ENCODE measurements at places on chromosomes 5 and 9.

- no peak for DNase-seq
These were observed 149.9 kb downstream of the FAM114A2 start for GRCh38 chr5:153888781-153889180.

DNA sequence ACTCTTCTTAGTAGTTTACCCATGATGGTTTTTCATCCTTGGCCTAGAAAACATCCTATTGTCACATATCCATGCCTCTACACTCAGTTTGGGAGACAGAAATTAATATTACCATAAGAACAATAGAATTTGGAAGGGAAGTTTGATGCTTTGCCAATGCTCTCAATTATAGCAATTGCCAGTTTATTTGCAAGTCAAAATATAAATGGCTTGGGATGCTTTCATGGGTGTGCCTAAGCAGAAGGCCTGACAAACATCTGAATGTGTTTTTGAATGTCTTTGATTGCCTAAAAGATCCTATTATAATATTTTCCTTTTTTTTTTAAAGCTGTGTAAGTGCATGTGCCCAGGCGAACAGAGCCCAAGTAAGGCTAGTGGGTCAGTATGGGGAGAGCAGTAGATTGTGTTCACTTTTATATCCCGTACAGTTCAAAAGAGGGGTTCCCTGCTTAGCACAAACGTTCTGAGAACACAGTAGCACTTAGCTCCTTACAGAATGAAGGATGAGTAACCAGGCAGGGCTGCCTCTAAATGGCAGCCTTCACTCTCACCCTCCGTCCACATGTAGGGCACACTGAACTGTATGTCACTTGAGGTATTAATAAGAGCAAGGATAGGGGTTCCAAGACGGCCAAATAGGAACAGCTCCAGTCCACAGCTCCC is 56.0 kb upstream of the AGXT2 start:
- DNase-seq, result no peak

DNA sequence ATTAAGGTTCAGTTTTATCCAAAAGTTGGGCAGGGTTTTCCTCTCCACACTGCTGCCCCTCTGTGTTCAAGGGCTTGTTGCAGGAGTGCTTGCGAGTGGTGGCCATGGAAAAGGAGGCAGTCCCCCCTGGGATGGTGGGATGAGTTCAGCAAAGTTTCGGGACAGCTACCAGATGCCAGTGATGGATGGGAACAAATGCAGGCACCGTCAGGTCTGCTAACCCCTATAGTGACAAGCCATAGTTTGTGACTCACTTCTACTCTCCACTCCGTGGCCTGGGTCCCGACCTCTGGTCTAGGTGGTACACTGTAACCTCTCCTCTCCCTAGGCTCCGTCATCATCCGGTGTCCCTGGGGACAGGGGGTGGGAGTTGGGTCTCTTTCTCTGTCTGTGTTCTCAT is 3.8 kb upstream of the RNF14 start:
- no peak for DNase-seq

- DNase-seq, result no peak
These were observed 10.6 kb upstream of the AJM1 start for GRCh38 chr9:136831720-136832104.

- no peak for DNase-seq
These were observed 356.9 kb upstream of the WWC1 start for GRCh38 chr5:167934551-167934971.

GRCh38 chr5:150309101-150309885 is 6.6 kb upstream of the ARSI start:
- no peak for DNase-seq

DNA sequence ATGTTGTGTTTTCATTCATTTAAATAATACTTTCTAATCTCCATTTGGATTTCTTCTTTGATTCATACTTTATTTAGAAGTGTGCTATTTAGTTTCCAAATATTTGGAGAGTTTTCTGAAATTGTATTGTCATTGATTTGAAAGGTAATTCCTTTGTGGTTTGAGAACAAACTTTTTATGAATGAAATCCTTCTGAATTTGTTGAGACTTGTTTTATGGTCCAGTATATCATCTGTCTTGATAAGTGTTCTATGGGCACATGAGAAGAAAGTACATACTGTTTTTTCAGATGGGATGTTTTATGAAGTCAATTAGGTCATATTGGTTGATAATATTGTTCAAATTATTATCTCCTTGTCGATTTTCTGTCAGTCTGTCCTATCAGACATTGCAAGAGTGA is 953.8 kb downstream of the NR2F1-AS1 start:
- no peak for DNase-seq

- DNase-seq, result no peak
These were observed 30.8 kb downstream of the RASGRF2 start for GRCh38 chr5:80990971-80991370.

GRCh38 chr5:134000696-134001453 is 3.9 kb downstream of the VDAC1 start:
- no peak for DNase-seq

- no peak for DNase-seq
These were observed 21.9 kb downstream of the MACROH2A1 start for GRCh38 chr5:135376961-135377624.

DNA sequence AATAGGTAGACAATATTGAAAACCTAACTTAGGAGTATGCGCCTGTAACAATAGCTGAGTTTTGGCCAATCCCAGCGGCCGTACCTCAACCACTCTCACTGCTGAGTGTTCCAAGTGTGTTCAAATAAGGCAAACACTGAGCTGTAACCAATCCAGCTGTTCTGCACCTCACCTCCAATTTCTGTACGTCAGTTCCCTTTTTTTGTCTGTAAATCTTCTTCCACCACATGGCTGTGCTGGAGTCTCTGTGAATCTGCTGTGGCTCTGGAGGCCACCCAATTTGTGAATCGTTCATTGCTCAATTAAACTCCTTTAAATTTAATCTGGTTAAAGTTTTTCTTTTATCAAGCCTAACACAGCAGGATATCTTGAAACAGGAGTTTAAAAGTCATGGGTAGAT is 116.3 kb downstream of the SLC28A3 start:
- DNase-seq, result no peak

- DNase-seq, result no peak
These were observed 55.3 kb downstream of the IL33 start for GRCh38 chr9:6270896-6271295.

- no peak for DNase-seq
These were observed 511.6 kb upstream of the ZNF608 start for GRCh38 chr5:125257997-125258396.

GRCh38 chr5:160905285-160905684 is 53.3 kb upstream of the ATP10B start:
- DNase-seq, result no peak

- DNase-seq, result no peak
These were observed 24.6 kb downstream of the SMIM23 start for GRCh38 chr5:171810227-171810626.

DNA sequence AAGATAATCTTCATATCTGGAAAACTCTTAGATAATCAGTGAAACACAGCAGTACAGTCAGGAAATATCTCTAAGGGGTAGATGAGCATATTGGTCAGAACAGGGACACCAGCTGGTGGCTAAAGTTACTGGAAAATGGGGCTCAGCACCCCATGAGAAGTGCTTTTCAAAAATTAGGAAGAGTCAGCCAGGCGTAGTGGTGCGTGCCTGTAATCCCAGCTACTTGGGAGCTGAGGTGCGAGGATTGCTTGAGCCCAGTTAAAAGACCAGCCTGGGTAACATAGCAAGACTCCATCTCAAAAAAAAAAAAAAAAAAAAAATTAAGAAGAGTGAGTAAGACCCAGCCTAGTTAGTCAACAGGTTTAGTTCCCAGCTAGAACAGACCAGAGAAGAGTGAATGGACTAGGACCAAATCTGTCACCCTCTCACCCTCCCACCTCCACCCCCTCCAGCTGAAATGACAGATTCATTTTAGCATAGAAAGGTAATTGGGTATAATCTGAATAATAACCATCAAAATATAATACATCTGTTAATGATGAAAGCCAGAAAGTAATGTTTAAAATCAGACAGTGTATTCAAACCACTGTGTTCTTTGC is 120.9 kb downstream of the CDC42SE2 start:
- DNase-seq, result peak; percentile 51

DNA sequence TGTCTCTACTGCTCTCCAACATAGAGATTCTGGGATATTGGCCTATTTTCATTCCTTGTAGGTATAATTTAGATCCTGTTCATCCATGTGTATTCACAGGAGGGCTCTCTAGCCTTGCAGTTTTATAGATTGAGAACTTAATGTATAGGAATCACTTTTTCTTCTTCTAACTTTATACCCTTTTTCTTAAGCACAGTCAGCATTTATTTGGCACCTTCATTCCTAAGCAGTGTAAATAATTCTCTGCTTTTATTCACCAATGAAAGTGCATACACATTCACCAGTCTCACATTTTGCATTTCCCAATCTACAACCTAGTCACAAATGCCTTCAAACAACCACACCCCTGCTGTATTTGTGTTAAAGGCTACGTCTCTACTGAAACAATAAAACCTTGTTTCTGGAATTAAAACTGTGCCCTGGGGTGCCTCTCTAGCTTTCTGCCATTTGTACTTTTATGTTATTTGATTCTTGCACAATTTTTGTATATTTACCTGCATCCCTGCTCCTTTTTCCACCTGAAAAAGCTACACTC is 49.3 kb downstream of the NREP start:
- DNase-seq, result no peak

DNA sequence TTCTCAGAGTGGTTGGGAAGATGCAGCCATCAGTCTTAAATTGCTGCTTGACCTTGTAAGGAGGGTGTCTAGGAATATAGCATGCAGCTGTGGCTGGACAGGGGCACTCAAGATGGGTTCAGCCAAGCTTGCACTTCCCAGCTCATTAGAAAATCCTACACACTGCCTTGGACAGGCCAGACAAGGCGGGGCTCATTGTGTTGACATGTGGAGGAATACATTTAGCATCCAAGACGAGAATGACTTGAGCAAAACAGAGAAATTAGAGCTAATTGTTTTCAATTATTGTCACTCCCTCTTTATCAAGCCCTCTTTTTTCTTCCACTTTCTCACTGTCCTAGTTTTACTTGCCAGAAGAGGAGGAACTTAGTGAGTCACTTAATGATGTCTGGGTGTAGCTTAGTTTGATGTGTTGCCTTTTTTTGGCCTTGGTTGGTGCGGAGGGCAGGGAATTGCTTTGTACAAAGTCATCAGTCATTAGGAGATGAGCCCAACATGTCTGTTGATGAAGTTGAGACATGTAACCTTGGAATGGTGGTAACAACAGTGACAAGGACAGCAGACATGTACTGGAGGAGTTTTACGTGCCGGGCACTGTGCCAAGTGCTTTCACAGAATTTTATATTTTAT is 1219.3 kb upstream of the WWC1 start:
- no peak for DNase-seq

DNA sequence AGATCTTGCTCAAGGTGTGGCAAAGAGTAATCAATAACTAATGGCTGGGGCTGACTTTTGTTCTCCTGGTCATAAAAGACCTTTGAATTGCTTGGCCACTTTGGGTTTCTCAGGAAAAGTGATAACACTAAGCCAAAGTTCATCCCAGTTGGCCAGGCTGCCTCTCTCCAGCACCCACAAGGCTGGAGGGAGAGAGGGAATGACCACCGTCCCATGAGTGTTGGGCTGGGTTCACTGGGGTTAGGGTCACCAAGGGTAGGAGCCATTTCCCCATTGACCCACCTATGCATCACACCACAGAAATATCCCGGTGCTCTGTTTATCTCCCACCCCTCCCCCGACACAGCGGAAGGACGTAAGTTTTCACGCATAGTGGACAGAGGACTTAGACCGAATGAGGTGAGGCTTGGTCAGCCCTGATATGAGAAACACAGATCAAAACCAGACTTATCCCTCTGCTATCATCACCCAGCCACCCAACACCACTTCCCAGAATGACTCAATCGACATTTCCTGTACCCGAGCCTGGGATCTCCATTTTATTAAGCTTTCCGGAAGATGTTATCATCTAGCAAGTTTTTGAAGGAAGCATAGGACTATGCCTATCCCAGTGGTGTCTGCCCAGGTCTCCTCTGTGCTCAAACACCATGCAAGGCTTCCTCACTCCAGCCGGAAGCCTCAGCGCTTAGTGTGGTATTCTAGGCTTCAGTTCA is 27.0 kb upstream of the PPARGC1B start:
- DNase-seq, result no peak

GRCh38 chr9:128021098-128021497 is 40.3 kb upstream of the EEIG1 start:
- DNase-seq, result no peak

DNA sequence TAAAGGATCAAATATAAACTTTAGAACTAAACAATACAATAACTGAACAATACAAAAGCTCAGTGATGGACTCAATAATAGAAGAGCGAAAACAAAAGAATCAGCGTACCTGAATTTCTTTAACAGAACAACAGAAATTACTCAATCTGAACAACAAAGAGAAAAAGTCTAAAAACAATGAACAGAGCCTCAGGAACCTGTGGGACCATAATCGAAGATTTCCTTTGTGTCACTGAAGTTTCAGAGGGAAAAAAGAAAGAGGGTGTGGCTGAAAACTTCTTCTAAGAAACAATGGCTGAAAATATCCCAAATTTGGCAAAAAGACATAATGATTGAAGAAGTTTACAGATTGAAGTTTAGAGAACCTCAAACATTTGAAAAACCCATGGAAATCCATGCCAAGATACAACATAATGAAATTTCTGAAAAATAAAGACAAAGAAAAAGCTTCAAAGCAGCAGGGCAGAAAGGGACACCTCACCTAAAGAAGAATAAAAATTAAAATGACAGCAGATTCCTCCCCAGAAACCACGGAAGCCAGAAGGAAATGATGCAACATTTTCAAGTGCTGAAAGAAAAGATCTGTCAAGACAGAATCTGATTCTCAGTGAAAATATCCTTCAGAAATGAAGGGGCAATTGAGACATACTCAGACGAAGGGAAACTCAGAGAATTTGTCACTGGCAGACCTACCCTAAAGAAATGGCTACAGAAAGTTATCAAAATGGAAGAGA is 288.8 kb downstream of the ARL15 start:
- no peak for DNase-seq

DNA sequence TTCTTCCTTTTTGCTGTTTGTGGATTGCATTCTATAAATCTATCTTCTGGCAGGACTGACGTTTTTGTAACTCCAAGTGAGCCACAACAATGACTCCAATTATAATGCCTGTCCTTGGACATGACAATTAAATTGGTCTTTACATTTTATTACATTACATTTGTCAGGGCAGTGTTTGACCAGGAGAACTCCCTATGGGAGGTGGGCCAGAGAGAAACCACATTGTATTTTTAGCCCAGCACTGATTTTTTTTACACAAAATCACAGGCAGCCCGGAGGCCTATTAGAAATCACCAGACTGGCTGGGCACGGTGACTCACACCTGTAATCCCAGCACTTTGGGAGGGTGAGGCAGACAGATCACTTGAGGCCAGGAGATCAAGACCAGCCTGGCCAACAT is 99.1 kb upstream of the SMC5 start:
- no peak for DNase-seq

GRCh38 chr5:40224421-40224820 is 455.3 kb upstream of the PTGER4 start:
- DNase-seq, result no peak

- no peak for DNase-seq
These were observed 250.2 kb upstream of the DMRT1 start for GRCh38 chr9:591292-591691.

- DNase-seq, result no peak
These were observed 147.9 kb downstream of the C5orf15 start for GRCh38 chr5:133820507-133820906.
